T-helper 2 cell treated with Interferon-gamma antibody and Interleukin-4, amounts not matched to agents 5 μg/mL and 100 μg/mL, for 36 hours (primary cell): ENCODE measurements at places on chromosomes 4 and X.

- H3K4me3 ChIP-seq = no peak overlapping the region
- peaks cover 3% of the 10 kb centered on the region for H3K27me3 ChIP-seq
- H3K27ac ChIP-seq = no peak overlapping the region
- DNase-seq = no peak
- H3K4me1 ChIP-seq = no peaks in the 10 kb centered on the region
Observed at GRCh38 chrX:150372280-150372679, 9.2 kb downstream of the MAMLD1 start.

GRCh38 chr4:185542626-185543315 is 7.5 kb upstream of the PDLIM3 start:
- no peak for DNase-seq
- H3K4me1 ChIP-seq = no peaks in the 10 kb centered on the region
- peaks cover 12% of the 10 kb centered on the region for H3K27me3 ChIP-seq
- H3K4me3 ChIP-seq = no peak overlapping the region

GRCh38 chr4:92236877-92237276 is 66.9 kb upstream of the GRID2 start:
- no peak for DNase-seq
- H3K27me3 ChIP-seq = no peaks in the 10 kb centered on the region
- H3K4me1 ChIP-seq = no peaks in the 10 kb centered on the region
- no peak overlapping the region for H3K4me3 ChIP-seq
- no peak overlapping the region for H3K27ac ChIP-seq
- no peaks in the 10 kb centered on the region for H3K36me3 ChIP-seq

DNA sequence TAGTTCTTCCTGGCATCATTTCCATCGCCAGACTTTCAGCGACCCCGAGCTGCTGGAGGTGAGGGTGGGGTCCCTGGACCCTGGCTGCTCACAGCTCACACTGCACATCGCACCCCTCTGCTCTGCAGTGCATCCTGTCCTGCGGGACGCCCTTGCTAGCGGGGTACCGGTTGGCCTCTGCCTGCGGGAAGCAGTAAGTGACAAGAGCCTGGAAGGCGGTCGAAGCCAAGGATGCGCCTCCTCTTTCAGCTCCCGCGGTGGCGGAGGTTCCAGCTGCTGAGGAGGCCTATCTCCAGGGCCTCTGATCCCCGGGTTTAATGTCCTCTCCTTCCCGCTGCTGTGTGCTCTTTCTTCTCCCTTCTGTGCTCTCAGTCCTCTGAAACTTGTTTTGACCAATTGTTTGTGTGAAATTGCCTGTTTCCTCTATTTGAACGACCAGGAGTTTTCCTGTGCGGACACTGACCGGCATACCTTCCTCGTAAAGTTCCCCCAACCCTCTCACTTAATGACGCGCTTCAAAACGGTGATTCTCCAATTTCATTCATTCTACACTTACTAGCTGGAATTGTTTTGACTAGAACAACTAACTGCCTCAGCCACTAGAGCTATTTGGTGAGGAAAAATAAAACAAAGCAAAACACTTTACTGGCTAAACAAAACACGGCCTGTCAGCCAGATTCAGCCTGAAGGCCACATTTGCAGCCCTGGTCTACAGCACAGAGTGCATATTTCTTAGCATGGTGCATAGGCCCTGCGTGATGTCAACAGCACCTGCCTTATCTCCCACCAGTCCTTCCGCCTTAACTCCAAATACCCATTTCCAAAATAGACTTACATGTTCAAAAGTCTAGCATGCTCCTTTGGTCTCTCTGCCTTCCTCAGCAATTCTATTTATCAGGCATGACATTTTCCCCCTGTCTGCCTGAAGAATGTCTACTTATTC is 28.0 kb downstream of the MGAT4D start:
- no peaks in the 10 kb centered on the region for H3K36me3 ChIP-seq
- DNase-seq = no peak
- no peaks in the 10 kb centered on the region for H3K4me1 ChIP-seq
- no peak overlapping the region for H3K27ac ChIP-seq
- H3K4me3 ChIP-seq = no peak overlapping the region

GRCh38 chr4:95272036-95272435 is 276.7 kb downstream of the UNC5C start:
- no peaks in the 10 kb centered on the region for H3K36me3 ChIP-seq
- DNase-seq = no peak
- no peaks in the 10 kb centered on the region for H3K4me1 ChIP-seq
- no peak overlapping the region for H3K4me3 ChIP-seq
- no peaks in the 10 kb centered on the region for H3K27me3 ChIP-seq
- no peak overlapping the region for H3K27ac ChIP-seq

- H3K4me3 ChIP-seq = no peak overlapping the region
- no peaks in the 10 kb centered on the region for H3K4me1 ChIP-seq
- H3K36me3 ChIP-seq = peaks cover 7% of the 10 kb centered on the region
- H3K27ac ChIP-seq = no peak overlapping the region
- no peak for DNase-seq
- no peaks in the 10 kb centered on the region for H3K27me3 ChIP-seq
Observed at GRCh38 chr4:119490335-119490734, 138.3 kb downstream of the PDE5A start.

DNA sequence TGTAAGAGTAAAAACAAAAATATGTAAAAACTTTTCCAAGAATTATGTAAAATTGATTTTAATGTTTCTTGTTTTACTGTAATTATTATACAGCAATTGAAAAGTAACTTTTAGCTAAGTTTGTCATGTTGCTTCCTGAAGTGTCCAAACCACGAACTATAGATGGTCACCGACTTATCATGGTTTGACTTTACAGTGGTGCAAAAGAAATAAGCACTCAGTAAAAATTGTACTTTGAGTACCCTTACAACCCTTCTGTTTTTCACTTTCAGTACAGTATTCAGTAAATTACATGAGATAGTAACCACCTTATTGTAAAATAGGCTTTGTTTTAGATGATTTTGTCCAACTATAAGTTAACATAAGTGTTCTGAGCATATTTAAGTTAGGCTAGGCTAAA is 93.8 kb downstream of the SLC10A6 start:
- no peak for DNase-seq
- H3K4me3 ChIP-seq = no peak overlapping the region
- no peaks in the 10 kb centered on the region for H3K36me3 ChIP-seq
- no peak overlapping the region for H3K27ac ChIP-seq

DNA sequence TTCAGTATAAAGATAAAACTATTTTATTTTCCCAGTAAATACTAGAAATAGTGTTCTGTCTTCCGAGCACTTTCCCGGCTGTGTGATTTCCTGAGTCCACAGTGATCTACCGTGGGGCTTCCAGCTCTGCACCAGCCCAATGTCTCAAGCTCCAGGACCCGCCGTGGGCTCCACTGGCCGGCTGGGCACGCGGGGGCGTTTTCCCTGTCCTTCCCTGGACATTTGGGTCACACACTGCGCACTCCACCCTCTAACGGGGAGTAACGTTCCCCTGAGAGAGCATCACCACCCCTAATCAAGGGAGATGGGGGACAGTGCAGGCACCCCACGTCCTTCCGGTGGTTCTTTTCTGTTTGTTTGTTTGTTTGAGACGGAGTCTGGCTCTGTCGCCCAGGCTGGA is 844.6 kb upstream of the FRG1 start:
- H3K4me1 ChIP-seq = no peaks in the 10 kb centered on the region
- no peak overlapping the region for H3K4me3 ChIP-seq
- H3K27ac ChIP-seq = no peak overlapping the region
- no peak for DNase-seq
- H3K27me3 ChIP-seq = no peaks in the 10 kb centered on the region

GRCh38 chr4:80173841-80174240 is 23.5 kb upstream of the PRDM8 start:
- H3K27me3 ChIP-seq = no peaks in the 10 kb centered on the region
- no peak for DNase-seq
- peaks cover 4% of the 10 kb centered on the region for H3K36me3 ChIP-seq
- peak overlapping the region; percentile 69 for H3K27ac ChIP-seq
- H3K4me3 ChIP-seq = peak overlapping the region; percentile 40

DNA sequence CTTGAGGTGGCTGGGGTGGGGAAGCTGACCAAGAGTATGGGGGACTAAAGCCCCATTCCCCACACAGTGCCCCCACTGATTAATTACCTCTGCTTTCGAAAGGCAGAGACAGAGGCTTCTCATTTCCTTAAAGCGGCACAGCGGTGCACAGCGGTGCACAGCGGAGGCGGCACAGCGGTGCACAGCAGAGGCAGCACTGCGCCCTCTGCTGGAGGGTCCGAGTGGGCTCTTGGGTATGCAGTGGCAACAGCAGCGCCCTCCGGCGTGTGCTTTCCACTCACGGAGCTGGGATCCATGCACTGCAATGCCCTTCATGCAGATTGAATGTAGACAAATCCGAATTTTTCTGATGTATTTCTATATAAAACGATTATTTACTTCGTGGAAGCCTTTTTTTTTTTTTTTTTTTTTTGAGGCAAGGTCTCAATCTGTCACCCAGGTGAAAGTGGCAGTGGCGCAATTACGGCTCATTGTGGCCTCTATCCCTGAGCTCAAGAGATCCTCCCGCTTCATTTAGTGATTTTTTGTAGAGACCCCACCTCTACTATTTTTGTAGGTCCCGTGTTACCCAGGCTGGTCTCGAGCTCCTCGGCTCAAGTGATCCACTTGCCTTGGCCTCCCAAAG is 19.7 kb upstream of the PRPS2 start:
- peak; percentile 60 for DNase-seq
- no peak overlapping the region for H3K27ac ChIP-seq
- peaks cover 6% of the 10 kb centered on the region for H3K4me1 ChIP-seq
- H3K4me3 ChIP-seq = peak overlapping the region; percentile 56
- no peaks in the 10 kb centered on the region for H3K36me3 ChIP-seq

- no peaks in the 10 kb centered on the region for H3K36me3 ChIP-seq
- peaks cover 2% of the 10 kb centered on the region for H3K27me3 ChIP-seq
- no peak overlapping the region for H3K27ac ChIP-seq
Observed at GRCh38 chrX:16089086-16089485, 34.3 kb upstream of the GRPR start.

GRCh38 chr4:88674979-88675378 is 22.6 kb downstream of the NAP1L5 start:
- DNase-seq = no peak
- no peak overlapping the region for H3K27ac ChIP-seq
- H3K4me1 ChIP-seq = peaks cover 3% of the 10 kb centered on the region
- no peaks in the 10 kb centered on the region for H3K27me3 ChIP-seq
